ENCODE measurements at places on chromosomes 5 and 9. TPM values are rescaled to one million over a fixed set of nuclear protein-coding genes. Genes with fewer than 3 reads are reported as not detected.
A peak's percentile ranks its signal among the peaks of the same experiment; 100 is the strongest.

- DNase-seq = no peak
Measured at GRCh38 chr5:86625148-86625547, 7.4 kb downstream of the COX7C start.

DNA sequence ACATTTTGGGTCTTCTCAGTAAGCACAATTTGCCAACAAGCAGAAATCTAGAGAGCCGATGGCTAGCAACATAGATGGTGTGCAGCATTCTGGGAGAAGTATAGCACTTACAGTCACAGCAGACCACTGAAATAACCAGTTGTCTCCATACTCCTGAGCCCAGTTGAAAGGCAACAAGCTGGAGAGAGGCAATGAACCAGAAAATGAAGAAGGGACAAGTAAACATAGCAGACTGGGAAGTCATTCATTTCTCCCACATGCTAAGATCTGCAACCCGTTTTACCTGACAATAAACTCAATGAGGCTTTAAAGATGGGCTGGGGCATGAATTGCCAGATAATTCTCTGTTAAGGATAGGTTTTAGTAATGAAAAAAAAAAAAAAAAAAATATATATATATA, 575.6 kb upstream of the GRAMD2B start:
- no peak for DNase-seq

- no peak for DNase-seq
Measured at GRCh38 chr5:148120317-148120716, 48.0 kb upstream of the SPINK14 start.

DNA sequence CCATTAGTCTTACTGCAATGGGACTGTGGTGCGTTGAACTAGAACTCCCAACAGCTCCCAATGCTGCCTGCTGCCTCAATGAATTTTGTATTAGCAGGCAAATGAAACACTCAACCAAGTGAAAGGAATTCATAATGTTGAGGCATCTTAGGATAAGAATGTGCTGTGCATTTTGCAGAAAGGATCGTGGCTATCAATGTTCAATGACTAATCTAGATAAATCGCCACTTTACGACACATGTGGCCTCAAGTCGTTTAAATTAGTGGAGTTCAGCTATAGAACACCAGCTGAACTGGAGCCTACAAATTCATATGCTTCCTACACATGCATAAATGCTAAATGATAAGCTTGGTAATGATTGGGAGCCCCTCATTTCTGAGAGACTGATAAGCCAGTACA, 318.4 kb downstream of the PSAT1 start:
- DNase-seq = no peak

- DNase-seq = no peak
Measured at GRCh38 chr9:129712634-129713401, 40.0 kb downstream of the PTGES start.

GRCh38 chr9:135332516-135332915, 147.1 kb upstream of the PPP1R26 start:
- peak; percentile 7 for DNase-seq

DNA sequence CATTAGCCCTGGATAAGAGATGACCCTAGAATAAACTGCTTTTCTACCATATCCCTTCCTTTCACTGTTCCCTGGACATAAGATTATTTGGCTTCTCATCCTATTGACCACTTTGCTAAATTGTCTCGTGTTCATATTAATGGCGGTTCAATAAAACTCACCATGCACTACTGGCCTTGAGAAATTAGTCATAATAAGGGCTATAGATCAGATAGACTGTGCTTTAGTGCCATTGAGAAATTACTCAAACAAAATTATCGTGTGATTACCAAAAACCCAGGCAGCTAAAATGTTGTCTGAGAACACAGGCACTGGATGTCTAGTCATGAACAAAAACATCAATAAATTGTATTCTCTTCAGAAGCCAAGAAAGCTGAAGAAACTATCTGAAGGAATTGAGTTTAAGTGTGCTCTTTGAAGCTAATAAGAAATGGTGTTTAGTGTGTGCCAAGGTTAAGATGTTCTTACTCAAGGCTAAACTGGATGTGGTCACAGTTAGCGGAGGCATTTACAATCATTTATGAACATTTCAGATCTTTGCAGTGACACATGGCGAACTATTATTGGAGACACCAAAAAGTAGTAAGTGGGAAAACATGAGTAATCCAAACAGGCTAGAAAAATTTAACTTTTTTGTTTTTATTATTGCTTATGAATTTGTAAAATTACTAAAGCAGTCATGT, 460.4 kb upstream of the RORB start:
- DNase-seq = no peak

GRCh38 chr9:131627648-131628458, 82.5 kb downstream of the PRRT1B start:
- peak; percentile 88 for DNase-seq

DNA sequence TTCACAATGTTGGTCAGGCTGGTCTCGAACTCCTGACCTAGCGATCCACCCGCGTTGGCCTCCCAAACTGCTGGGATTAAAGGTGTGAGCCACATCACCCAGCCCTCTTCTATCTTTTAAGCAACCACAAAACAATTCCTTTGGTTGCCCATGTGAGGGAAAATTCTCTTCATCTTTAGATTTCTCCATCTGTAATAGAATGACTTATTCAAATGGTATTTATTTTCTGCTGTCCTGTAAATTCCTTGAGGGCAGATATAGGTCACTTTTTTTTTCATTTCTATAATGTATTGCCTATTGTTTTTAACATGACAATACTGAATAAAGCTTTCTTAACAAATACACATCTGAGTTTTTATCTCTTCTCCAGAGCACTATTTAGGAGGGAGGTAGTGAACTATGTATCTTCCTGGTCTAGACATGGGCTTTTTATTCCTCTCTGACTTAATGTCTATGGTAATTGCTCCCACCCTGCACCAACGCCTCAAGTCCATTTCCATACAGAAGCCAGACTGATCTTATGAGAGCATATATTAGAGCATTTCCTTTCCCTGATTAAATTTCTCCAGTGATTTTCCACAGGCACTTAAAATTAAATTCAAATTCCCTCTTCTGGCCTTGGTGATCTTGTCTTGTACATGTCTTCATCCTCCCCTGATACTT, 595.6 kb downstream of the CAAP1 start:
- DNase-seq = no peak

The IL11RA gene
- 26.5 TPM for total RNA-seq

The MTX3 gene
- 5.2 TPM for total RNA-seq

Measured in left lobe of liver (tissue), 2 donors.